Activated CD4-positive, CD25-positive, alpha-beta regulatory T cell treated with anti-CD3 and anti-CD28 coated beads, Interleukin-2, amount 50 U/mL, for 24 hours (primary cell): ENCODE measurements at places on chromosomes 12 and 14.

DNA sequence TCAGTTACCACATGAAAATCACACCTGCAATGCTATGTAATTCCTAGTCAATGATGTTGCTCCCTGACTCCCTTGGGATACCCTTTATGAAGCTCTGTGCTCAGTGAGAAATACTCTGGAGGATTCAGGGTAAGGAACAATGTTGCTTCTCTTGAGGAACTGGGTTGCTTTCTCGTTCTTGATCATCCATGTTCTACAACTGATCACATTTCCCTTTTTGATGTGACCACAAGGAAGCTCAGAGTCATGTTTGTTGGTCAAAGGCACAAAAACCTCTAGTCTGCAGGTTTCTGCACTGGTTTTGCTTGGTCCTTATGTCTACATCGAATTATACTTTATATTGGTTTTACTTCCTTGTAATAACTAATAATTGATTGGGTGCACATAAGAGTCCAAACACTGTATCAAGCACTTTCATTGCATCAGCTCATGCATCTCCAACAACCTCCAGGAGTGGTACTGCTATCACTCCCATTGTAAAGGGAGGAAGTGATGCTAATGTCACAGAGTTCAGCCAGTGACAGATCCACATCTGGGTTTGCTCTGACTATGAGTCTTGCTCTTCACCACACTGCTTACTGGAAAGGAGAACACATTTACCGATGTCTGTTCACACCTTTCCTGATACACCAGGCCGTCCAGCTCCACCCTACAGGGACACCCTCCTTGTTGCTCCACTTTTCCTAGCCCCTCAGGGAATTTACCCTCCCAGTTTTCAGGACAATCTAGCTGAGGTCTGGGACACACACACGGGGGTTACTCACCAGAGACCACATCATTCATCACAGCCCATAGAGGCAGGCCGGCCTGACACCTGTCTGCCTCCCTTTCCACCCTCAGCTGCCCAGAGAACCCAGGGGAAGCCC, 41.0 kb downstream of the CMKLR1 start:
- ATAC-seq: no peak

DNA sequence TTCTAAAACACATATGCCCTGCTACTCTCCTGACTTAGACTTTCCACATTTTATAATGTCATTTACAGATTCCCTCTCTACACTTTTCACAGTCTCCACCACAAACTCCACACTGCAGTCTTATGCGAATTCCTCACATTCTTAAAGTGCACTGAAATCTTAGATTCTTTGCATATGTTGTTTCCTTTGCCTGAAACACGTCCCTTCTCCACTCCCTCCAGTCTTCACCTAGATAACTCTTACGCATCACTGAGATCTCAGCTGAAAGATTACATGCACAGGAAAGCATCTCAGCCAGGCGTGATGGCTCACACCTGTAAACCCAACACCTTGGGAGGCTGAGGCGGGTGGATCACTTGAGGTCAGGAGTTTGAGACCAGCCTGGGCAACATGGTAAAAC, 3.8 kb upstream of the ARHGAP9 start:
- no peak for ATAC-seq

DNA sequence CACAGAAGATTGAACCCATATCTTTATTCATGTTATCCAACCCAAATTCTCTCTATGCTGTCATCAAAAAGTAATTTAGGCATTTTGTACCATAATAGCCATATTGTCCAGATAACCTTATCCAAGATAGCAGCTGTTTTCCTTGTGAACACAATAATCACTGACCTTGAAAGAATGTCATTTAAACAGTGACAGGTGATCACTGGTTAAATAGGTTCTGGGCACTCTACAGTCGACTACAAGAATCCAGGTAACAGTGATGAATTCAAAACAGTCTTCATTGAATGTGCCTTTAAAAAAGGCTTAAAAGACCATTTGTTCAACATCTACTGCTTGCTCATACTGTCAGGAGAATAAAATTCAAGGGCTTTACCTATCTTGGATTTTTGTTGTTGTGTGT, 4.6 kb upstream of the SPX start:
- no peak for ATAC-seq

GRCh38 chr12:53208877-53209463, 1.9 kb upstream of the ITGB7 start:
- peak; percentile 28 for ATAC-seq

DNA sequence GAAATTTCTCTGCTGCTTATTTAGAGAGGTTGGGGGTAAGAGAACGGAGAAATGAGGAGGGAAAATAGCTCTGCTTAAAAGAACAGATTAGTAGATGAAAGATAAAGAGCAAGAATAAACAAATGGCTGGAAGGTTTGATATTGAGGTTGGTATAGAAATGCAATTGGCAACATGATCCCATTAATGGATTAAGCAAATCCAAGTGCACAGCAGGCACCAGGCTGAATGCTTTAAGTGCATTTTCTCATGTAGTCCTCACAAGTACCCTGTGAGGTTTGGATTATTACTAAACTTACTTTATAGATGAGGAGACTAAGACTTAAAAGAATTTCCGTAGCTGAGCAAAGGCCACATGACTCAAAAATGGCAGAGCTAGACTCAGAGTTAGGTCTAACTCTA, 76.9 kb upstream of the ATF1 start:
- no peak for ATAC-seq

DNA sequence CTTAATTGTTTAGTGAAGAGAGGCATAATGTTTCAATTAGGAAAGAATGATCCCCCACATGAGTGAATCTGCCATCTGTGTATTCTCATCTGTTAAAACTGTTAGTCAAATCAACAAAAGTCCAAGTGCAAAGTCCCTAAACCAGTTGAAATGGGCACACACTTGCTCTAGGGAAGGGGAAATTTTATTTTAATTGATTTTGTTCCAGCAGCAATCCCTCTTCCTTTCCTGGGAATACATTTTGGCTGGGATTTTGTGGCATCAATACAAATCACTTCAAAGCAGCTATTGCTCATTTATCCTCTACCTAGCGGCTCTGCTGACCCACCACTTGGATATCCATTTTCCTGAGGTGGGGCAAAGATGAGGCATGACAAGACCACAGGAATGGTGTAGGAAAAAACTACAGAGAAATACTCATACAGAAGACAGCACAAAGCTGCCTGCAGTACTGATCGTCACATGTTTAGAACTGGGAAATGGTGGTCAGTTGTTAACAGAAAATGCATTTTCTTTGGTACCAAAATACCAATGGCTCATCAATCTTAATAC, 9.8 kb upstream of the SSTR1 start:
- ATAC-seq: no peak
